ENCODE measurements at places on chromosomes 2 and 18. TPM values are rescaled to one million over a fixed set of nuclear protein-coding genes. Genes with fewer than 3 reads are reported as not detected.

The CHST9 gene
- total RNA-seq = 1.6 TPM

The TEX44 gene
- total RNA-seq = not detected

The KYNU gene
- 13.1 TPM for total RNA-seq

DNA sequence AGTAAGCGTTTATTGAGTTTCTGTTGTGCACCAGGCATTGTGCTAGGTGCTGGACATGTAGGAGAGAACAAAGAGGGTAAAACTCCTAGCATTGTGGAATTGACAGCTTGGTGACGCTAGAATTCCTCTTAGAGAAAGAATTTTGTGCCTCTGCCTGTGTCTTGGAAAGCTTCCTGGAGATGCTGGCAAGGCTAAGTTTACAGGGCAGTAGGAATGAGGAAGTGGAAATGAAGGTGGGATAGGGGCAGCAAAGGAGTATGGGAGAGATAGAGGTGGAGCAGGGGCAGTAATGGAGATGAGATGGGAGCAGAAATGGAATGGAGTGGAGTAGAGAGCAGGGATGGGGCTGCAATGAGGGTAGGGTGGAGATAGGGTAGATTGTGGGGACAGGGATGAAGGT, 29.8 kb downstream of the GPR39 start:
- H3K27me3 ChIP-seq = no peaks in the 10 kb centered on the region
- H3K27ac ChIP-seq = no peak overlapping the region
- no peaks in the 10 kb centered on the region for H3K36me3 ChIP-seq
- no peak for DNase-seq
- H3K4me1 ChIP-seq = no peaks in the 10 kb centered on the region

DNA sequence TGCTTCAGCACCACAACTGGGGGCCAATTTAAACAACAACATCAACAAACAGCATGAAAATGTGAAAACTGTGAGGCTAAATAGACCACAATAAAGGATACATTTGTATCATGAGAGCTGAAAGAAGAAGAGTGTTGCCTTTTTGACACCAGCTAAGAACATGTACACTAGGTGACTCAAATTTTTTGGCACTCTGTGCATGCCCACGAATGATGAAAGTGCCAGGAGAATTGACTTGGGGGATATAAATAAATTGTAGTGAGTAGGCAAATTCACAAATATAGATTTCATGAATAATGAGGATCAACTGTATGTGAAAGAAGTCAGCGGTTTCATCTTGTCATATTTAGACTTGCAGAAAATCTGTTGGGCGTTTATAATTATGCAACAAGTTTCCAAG, 1388.0 kb upstream of the LRRTM1 start:
- no peak overlapping the region for H3K27ac ChIP-seq
- no peak overlapping the region for H3K4me3 ChIP-seq
- no peaks in the 10 kb centered on the region for H3K4me1 ChIP-seq

DNA sequence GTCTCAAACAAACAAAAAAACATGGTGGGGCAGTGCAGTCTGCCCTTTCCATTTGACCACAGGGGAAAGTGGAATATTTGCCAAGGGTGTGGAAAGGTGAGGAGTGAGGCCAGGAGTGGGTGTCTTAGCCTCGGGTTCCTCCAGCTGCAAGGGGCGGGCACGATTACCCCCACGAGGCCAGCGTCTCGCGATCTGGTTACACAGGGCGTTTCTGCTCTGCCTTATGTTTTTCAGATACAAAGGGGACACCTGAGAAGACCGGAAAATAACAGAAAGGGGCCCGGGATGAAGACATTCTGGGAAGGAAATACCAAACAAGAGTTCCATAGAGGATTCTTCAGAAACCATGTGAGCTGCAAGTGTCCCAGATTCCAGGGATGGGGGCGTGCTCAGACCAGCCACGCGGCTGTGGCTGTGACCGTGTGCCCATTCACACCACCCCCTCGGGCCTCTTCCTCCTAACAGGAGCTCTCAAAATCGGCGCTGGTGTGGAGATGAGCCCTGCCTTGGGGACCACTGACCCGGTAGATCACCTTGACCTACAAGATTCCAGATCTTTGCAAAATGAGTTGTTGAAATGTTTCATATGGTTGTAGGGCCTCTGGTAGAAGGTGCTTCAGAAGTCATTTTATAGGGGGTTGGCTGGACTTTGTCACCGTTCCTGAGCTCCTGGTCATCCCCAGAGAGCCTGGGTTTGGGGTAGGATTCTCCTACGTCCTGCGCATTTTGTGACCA, 34.2 kb downstream of the FAM178B start:
- no peak for DNase-seq
- no peak overlapping the region for H3K4me3 ChIP-seq
- no peaks in the 10 kb centered on the region for H3K36me3 ChIP-seq
- peak overlapping the region; percentile 44 for H3K27ac ChIP-seq

DNA sequence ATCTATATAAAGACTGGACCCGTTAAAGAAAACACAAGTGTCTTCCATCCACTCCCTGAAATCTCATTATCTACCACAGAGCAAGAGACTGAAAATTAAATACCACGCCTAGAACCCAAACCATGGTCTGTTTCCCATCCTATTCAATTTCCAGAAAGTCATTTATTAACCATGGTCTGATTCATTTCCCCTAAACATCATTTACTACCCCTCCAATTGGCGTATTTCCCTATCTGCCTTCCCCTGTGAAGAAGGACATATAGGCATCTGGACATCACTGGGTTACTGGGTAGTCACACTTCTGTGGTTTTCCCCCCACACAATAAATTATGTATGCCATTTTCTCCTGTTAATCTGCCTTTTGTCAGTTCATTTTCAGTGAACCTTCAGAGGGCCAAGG, 30.8 kb downstream of the CCDC93 start:
- no peaks in the 10 kb centered on the region for H3K36me3 ChIP-seq
- DNase-seq = no peak
- no peak overlapping the region for H3K27ac ChIP-seq
